Glomerular endothelial cell (primary cell): ENCODE measurements at places on chromosomes 3 and 15.

GRCh38 chr3:117278424-117279190, 569.0 kb downstream of the TUSC7 start:
- peak; percentile 2 for DNase-seq

DNA sequence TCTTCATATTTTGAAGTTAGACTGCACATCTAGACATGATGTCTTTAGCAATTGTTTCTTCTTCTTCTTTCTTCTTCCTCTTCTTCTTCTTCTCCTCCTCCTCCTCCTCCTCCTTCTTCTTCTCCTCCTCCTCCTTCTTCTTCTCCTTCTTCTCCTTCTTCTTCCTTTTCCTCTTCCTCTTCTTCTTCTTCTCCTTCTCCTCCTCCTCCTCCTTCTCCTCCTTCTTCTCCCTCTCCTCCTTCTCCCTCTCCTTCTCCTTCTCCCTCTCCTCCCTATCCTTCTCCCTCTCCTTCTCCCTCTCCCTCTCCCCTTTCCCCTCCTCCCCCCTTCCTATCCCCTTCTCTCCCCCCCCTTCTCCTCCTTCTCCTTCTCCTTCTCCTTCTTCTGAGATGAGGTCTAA, 21.9 kb downstream of the TCF12 start:
- no peak for DNase-seq

DNA sequence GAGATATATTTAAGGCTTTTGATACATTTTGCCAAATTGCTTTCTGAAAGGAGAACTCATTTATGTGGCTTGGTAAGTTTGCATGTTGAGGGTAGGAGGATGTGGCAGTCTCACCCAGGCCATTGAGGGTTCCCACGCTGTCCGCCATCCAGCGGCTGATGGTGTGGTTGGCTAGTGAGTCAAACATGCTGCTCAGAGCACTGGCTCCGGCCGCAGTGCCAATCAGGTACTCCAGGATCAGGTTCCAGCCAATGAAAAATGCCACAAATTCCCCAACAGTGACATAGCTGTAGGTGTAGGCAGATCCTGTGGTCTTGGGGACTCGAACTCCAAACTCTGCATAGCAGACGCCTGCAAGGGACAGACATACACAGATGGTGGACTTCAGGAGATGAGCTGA, 82.3 kb downstream of the CLDN11 start:
- DNase-seq, result no peak

- no peak for DNase-seq
Measured at GRCh38 chr3:44248152-44248551, 6.5 kb downstream of the TOPAZ1 start.

DNA sequence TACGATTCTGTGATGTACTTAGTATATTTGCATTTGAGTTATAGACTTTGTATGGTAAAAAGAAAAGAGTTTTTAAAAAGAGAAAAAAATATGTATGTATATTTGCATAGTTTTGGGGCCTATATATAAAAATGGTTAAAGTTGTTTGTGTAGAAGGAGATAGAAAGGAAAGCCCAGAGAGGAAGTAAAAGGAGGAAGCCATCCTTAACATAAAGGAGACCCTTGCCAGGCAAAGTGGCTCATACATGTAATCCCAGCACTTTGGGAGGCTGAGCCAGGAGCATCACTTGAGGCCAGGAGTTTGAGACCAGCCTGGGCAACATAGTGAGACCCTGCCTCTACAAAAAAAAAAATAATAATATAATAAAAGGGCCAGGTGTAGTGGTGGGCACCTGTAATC, 8.4 kb downstream of the SNAP23 start:
- DNase-seq, result no peak

- no peak for DNase-seq
Measured at GRCh38 chr3:75906555-75907112, 121.3 kb upstream of the ZNF717 start.

- DNase-seq, result no peak
Measured at GRCh38 chr3:151501171-151501922, 40.5 kb upstream of the IGSF10 start.

GRCh38 chr3:135781026-135781815, 184.3 kb upstream of the PPP2R3A start:
- no peak for DNase-seq
